Activated CD4-positive, alpha-beta T cell treated with anti-CD3 and anti-CD28 coated beads, Interleukin-2, amount 10 ng/mL, durations not matched to agents 7 days and 5 days (primary cell): ENCODE measurements at places on chromosomes 5 and 9. TPM values are rescaled to one million over a fixed set of nuclear protein-coding genes. Genes with fewer than 3 reads are reported as not detected.

DNA sequence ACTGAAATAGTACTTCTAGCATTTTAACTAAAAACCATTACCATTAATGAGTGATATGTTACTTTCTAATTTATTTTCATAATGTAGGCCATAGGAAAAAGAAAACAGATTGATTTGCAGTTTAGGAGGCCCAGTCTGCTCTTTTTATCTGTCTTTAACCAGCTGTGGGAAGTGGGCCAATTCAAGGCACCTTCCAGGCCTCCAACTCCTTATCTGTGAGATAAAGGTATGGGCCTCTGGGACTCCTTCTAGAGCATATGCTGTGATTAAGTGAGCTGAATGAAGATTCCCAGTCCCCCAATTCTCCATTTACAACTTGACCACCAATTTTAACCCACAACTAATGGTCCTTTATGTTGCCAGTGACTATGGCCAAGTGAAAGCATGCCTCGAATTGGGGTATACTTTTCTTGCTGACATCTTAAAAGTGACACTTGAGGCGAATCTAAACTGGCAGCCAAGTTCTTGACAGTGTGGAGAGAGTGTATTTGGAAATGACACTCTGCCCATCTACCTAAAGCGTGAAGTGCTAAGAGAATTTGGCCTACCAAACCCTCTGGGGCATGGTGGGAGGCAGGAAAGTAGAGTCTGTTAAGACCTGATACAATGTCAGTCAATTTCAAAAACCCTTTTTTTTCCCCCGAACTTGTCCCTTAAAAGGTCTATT, 88.3 kb downstream of the PIK3R1 start:
- DNase-seq: no peak

GRCh38 chr9:7212101-7212500, 454.3 kb downstream of the KDM4C start:
- no peak for DNase-seq

- DNase-seq: no peak
These were observed 6.8 kb upstream of the DENND4C start for GRCh38 chr9:19223724-19224123.

GRCh38 chr9:6054280-6055099, 39.1 kb upstream of the RANBP6 start:
- DNase-seq: peak; percentile 72

PCDHB3 gene
- not detected for total RNA-seq
